ENCODE measurements at places on chromosomes 13 and 19. TPM values are rescaled to one million over a fixed set of nuclear protein-coding genes. Genes with fewer than 3 reads are reported as not detected.

Gene KCNC3
- 1.3 TPM for total RNA-seq

Gene SYCN
- total RNA-seq: not detected

Gene HIPK4
- 0.29 TPM for total RNA-seq

Gene ZNF556
- total RNA-seq: not detected

Gene SLC15A1
- 0.03 TPM for total RNA-seq
